ENCODE measurements at places on chromosomes 11 and 22.

DNA sequence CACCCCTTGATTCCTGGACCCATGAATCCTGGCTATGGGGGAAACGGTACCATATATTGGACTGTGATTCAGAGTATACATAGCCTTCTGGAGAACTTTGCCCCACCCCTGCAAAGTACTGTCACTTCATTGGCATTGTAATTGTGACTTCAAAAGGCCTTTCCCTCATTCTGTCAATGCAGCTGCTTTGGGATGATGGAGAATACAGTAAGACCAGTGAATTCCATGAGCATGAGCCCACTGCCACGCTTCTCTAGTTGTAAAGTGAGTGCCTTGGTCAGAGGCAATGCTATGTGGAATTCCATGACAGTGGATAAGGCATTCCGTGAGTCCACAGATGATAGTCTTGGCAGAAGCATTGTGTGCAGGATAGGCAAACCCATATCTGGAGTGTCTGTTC, 25.7 kb upstream of the MSANTD2 start:
- DNase-seq = no peak

DNA sequence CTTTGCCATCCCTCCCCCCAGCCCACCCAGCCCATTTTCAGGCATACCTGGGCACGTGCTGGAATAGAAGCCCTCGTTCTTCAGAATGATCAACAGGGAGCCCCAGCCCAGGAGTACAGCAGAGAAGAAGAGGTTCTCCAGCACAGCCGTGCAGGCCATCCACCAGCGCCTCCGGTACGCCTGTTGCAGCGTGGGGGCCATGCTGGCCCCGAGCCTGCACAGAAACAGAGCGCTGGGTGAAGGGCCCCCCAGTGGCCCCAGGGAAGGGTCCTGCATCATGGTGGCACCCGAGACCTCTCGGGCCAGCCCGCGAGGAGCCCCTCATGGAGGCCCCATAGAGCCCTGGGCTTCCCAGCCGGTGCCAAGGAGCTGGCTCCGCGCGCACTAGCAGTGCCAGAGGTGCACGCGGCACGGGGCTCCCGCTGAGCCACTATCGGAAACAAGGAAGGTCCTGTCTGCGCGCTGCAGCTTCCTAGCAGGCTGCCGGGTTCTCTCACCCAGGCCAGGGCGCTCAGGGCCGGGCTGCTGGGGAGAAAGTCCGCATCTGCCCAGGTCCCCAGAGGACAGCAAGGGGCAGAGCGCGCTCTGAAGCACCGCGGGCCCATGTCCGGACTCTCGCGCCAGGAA, 1.5 kb downstream of the SLC43A1 start:
- no peak for DNase-seq

DNA sequence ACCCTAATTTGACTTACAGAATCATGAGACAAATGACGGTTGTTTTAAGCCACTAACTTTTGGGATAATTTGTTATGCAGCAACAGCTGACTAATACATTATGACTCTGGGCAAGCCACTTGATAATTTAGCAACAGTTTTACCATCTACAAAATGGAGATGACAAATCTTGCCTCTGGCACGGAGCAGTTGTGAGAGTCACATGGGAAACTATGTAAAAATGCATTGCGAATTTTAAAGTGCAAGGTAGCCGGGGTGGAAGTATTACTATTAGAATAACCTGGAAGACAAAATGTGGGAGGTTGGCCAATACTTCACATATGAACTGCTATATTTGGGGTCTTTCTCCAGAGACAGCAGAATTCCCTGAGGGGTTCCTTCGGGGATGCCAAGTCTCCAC, 328.7 kb downstream of the CTTN start:
- no peak for DNase-seq

GRCh38 chr22:40678493-40679248, 613 bp upstream of the MCHR1 start:
- no peak for DNase-seq

DNA sequence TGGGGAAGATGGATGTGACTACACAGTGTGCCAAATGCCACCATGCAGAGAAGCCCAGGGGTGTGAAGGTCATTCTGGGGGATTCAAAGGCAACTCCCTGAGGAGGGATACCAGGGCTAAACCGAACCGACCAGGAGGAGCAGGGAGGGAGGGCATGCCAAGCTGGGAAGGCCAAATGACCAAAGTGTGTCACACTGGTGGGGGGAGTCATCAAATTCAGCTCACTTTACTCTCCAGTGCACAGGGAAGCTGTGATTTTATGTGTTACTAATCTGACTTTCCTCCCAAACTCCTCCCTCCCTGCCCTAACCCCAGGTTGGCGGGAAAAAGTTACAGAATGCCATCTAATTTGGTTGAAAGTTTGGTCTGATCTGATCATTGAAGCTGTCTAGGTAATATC, 29.7 kb upstream of the TSKU start:
- DNase-seq = no peak

- no peak for DNase-seq
These were observed 102.7 kb downstream of the NECTIN1 start for GRCh38 chr11:119626197-119626841.

DNA sequence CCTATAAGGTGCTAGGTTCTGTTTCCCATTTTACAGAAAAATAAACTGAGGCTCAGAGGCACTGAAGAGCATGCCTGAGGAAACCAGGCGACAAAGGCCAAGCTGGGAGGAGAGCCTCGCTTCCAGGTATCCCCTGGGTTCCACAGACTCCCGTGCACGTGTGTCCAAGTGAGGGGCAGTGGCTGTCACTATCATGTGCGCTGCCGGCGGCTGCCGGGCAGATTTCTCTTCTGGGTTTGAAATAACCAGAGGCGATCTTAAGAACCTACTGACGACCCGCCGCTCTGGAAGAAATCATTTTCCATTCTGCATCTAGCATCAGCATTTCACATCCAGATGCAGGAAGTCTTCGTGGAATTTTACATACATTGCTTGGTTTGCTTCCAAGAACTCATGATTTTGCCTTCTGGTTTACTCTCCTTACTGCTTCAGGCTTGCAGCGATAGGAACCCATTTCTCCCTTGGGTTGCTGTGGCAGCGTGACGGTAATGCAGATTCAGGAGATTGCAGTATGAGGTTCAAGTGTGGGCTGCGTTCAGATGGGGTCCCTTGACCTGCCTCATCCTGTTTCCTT, 28.6 kb downstream of the ARHGAP8 start:
- DNase-seq = no peak

GRCh38 chr11:114472661-114473060, 33.4 kb downstream of the REXO2 start:
- DNase-seq = no peak

- no peak for DNase-seq
These were observed 19.0 kb downstream of the KCNQ1 start for GRCh38 chr11:2463766-2464277.

DNA sequence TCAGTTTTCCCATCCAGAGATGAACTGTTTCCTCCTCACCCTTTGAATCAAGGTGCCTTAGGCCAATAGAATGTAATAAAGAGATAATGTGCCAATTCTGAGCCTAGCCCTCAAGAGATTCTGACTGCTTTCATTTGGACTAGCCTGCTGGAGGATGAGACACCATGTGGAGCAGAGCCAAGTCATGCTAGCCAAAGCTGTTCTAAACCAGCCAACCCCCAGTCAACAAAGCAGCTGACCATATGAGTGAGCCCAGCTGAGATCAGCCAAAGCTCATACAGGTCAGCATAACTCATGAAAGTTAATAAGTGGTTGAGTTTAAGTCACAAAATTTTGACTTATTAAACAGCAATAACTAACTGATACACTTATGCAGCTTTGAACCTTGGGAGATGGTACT, 66.7 kb upstream of the DBX1 start:
- DNase-seq = no peak

DNA sequence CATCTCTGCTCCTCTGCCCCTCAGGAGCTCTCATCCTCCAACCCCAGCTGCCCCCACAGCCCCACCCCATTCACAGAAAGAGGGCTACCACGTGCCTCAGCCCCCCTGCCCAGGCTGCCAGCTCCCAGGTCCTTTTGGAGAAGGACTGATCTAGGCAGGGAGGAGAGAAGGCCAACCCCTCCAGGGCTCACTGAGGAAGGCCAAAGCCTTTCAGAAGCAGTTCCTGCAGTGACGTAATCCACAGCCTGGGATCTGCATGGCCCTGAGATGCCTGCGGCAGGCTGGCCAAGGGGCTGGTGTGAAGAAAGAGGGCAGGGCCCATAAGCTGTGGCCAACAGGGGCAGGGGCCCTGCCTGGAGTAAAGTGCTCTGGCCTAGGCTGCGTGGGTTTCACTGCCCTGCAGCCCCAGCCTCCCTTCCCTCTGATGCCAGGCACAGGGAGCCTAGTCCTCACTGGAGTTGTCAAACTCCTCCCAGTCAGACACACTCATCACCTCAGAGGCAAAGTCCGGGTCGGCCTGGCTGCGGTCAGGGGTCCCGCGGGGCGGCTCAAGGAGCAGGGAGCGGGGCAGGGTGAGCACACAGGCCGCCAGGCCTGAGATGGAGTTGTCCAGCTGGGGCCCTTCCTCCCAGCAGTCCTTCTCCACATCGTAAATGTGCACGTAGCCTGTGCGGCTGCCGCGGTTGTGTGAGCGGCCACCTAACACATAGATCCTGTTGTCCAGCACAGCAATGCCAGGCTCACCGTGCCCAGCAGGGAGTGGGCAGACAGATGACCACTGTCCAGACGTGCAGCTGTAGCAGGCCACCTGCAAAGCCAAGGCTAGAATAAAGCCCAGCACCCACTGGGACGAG, 4.2 kb upstream of the SCARF2 start:
- no peak for DNase-seq
